CD4-positive, alpha-beta T cell treated with Interferon alpha-2 for 1 hour (primary cell): ENCODE measurements at places on chromosomes 2 and 18.
A peak's percentile ranks its signal among the peaks of the same experiment; 100 is the strongest.

DNA sequence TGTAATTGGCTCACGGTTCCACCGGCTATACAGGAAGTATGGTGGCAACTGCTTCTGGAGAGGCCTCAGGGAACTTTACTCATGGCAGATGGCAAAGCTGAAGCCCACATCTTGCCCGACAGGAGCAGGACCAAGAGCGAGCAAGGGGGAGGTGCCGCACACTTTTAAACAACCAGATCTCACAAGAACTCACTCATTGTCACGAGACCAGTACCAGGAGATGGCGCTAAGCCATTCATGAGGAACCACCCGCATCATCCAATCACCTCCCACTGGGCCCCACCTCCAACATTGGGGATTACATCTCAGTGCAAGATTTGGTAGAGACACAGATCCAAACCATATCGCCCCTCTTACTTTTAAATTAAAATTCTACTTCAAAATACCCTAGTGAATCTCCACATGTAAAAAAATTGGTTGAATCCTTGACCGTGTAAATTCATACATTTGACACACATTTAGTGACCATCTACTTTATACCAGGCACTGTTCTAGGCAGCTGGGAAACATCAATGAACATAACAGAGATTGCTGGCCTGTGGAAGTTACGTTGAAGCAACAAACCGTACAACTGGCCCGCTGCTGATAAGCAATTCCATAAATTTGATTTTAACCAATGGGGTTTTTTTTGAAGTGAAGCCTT lies 87.6 kb downstream of the ALPK2 start:
- DNase-seq, result peak; percentile 38

DNA sequence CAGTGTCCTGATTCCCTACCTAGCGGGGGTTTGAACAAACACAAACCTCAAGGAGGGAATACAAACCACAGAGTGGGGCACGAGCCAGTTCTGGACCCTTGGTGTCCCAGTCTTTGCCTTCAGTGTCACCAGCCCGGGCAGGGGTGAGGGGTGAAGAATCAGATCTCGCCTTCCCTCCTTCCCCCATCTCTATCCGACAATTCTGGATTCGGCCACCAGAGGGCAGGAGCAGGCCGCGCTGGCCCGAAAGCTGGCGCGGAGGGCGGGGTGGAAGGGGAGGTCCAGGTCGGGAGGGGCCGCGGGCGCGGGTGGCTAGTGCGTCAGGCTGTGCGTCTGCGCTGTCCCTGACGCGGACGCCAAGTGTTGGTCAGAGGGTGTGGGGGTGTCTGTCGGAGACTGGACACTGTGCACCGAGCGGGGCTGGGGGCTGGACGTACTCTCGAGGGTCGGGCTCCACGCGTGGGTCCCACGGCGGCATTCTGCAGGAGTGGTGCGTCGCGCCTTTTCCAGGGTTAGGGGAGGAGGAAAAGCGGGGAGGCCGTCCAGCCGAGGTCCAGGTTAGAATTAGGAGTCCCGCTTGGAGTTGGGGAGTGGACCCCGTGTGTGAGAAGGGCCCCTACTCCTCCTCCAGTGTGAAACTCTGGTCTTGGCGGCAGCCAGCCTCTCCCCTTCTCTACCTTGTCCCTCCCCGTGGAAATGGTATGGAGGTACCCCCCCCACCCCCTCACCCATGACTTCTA lies 2.9 kb upstream of the CRYBA2 start:
- DNase-seq, result peak; percentile 80

DNA sequence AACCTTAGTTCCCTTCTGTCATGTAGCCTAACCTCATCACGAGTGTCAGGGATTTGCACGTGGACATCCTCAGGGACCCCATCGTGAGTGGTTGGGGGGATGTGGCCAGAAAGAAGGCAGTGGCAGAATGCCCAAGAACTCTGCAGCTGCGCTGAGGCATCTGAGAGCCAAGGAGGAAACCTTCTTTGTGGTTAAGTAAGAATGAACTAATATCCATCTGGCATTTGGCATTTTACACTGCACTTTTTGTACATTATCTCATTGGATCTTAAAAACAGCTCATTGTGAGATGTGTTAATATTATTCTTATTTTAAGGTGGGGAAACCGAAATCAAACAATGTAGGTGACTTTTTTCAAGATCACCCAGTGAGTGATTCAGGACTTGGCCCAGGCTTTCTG lies 32.6 kb upstream of the APCDD1 start:
- no peak for DNase-seq

DNA sequence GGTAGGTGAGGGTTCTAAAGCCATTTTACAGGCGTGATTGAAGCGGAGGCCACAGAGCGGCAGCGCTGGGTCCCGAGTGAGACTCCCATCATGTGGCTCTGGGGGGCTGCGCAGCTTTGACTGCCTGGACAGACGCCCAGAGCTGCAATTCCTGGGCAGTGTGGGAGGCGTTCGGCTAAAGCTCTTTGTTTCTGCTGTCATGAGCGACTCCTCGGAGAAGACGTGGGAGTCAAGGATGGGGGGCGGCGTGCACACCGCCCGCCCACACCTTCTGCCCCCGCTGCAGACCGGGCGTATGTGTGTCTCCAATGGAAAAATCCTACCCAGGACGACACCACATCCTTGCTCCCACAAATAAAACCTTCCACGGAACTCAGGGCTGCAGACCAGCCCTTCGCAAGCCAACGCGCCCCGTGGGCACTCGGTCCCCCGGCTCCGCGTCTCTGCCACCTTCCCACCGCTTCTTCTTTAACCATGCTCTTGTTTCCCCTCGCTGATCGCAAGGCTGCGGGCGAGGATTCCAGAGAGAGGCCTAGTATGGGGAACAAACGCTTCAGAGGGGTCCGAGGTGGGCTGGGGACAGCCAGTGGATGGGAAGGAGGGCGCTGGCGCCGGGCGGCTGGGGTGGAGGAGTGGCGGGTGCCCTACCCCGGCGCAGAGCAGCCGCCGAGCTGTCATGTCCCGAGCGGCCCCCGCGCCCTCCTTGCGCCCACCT lies 680 bp upstream of the LBH start:
- no peak for DNase-seq

- DNase-seq, result no peak
Observed at GRCh38 chr2:192090911-192091310, 103.8 kb downstream of the TMEFF2 start.
